Pulmonary artery endothelial cell (primary cell): ENCODE measurements at places on chromosomes 6 and 20. TPM values are rescaled to one million over a fixed set of nuclear protein-coding genes. Genes with fewer than 3 reads are reported as not detected.
A peak's percentile ranks its signal among the peaks of the same experiment; 100 is the strongest.

- DNase-seq = no peak
Measured at GRCh38 chr6:158907931-158908330, 88.8 kb upstream of the EZR start.

GRCh38 chr20:54510541-54511129, 35.2 kb downstream of the DOK5 start:
- DNase-seq = no peak

- DNase-seq = no peak
Measured at GRCh38 chr6:135870722-135871121, 19.2 kb downstream of the PDE7B start.

- no peak for DNase-seq
Measured at GRCh38 chr20:12152996-12153395, 235.3 kb downstream of the BTBD3 start.

DNA sequence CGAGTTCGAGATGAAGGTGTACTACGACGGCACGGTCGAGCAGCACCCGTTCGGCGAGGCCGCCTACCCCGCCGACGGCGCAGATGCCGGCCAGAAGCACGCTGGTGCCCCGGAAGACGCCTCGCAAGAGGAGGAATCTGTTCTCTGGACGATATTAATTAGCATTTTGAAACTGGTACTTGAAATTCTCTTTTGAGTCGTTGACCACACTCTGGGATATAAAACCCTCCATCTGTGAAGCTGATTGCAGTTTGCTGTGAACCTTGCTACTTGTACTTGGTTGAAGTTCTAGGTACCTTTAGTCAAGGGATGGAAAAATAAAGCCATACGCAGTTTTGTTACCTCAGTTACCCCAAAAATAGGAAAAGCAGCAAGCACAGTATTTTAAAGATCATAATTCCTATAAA, 917 bp downstream of the C6orf120 start:
- no peak for DNase-seq

GRCh38 chr20:32674362-32674789, 635 bp upstream of the C20orf203 start:
- no peak for DNase-seq

GRCh38 chr6:37516920-37517405, 17.3 kb upstream of the CCDC167 start:
- no peak for DNase-seq

DNA sequence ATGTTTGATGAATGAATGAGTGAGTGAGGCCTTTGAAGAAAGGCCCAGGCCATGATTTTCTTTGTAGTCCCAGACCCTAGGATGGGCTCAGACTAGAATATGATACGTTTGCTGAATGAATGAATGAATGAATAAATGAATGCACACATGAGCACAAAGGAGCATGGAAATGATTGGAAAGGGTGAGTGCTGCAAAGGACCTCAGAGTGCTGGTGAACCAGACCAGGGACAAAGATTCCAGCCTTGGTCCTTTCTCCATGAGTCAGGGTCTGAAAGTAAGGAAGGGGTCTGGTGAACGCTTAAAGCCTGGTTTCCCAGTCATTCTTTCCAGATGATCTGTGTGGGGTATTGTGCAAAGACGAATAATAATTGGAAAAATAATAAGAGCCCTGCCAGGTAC, 40.0 kb upstream of the MRPS18A start:
- no peak for DNase-seq

- DNase-seq = no peak
Measured at GRCh38 chr6:20352346-20352745, 49.3 kb upstream of the E2F3 start.

GRCh38 chr6:147855803-147856482, 347.5 kb downstream of the SAMD5 start:
- DNase-seq = no peak

DNA sequence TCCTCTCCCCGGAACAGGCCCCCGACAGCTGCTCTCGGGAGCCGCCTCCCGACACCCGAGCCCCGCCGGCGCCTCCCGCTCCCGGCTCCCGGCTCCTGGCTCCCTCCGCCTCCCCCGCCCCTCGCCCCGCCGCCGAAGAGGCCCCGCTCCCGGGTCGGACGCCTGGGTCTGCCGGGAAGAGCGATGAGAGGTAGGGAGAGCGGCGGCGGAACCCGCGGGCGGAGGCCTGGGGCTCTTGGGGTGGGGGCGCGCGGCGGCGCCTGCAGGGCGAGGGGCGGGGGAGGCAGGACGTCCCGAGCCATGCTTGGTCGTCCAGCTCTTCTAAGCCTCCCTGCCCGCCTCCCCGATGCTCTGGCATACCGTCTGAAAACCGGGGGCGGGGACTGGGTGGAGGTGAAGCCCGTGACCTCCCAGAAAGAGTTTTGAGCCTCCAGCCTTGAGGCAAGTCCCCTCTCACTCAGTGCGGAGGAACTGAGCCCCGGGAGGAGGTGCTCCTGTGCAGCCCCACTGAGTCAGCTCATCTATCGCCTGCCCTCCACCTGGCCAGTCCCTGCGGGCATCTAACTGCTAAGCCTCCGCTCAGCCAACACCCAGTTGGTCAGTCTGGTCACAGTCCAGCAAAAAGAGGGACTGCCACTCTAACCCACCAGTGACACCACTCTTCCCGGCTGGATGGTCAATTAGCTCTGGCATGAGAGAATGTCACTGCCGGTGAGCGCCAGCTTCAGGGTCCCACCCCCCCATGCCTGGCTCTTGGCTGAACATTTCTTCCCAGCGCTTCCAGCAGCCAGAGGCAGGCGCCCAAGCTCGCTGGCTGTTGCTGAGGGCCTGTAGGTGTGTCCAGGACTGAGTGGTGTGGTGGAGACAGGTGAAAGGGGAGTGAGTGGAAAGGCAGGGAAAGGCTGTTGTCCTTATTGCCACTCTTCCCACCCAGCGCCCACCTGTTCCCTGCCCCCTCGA, 482 bp downstream of the DDR1 start:
- no peak for DNase-seq

GRCh38 chr6:53822401-53823125, 27.8 kb downstream of the LRRC1 start:
- DNase-seq = no peak

DNA sequence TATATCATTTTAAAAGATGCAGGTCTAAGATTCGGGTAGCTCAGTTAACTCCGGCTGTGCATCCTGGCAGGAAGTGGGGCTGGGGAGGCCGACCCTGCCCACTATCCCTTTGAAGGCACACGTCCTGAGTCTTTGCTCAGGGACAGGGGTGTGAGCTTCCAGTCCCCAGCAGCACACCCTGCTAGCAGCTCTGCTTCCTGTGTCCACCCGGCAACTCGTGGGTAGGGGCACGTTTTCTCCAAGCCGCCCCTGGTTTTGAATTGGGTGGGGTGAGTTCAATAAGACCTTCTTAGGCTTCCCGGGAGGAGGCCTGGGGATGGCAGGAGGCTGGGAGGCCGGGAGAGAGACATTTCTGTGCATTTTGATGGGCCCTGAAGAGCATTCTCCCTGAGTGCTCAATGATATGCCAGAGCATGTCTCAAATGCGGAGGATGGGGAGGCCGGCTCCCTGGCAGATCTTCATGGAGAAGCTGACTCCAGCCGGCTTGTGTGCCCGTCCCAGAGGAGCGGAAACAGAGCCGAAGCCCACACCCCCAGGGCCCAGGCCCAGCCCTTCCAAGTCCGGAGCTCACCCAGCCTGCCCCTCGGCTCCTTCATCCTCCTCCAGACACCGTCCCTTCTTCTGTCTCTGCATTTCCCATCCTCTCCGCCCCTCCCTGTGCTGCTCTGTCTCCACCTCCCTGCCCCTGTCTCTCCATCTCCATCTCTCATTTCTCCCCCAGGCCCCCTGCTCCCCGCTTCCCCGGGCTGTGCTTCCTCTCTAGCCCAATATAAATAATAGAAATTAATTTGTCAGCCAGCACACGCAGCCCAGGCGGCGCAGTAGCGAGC, 36.3 kb upstream of the ZFAND3 start:
- no peak for DNase-seq

DNA sequence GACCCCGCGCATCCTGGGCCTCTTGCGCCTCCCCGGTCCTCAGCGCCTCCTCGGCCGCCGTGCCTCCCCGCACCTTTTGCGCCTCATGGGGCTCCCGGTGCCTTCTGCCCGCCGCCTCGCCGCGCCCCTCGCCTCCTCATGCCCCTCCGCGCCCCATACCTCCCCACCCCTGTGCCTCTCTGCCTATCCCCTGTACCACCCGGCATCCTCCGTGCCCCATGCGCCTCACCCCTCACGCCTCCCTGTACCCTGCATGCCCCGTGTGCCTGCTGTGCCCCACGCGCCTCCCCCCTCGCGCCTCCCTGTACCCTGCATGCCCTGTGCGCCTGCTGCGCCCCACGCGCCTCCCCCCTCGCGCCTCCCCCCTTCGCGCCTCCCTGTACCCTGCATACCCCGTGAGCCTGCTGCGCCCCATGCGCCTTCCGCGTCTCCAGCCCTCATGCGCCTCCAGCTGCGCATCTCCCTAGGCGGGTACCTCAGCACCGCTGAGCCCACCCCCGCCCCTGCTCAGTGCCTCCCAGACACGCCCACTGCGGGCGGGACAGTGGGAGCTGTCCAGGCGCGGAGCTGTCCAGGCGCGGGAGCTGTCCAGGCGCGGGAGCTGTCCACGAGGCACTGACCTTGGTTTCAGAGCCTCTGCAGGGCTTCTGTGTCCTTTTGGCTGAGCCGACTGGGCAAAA, 37.1 kb downstream of the IGF2R start:
- DNase-seq = no peak

DNA sequence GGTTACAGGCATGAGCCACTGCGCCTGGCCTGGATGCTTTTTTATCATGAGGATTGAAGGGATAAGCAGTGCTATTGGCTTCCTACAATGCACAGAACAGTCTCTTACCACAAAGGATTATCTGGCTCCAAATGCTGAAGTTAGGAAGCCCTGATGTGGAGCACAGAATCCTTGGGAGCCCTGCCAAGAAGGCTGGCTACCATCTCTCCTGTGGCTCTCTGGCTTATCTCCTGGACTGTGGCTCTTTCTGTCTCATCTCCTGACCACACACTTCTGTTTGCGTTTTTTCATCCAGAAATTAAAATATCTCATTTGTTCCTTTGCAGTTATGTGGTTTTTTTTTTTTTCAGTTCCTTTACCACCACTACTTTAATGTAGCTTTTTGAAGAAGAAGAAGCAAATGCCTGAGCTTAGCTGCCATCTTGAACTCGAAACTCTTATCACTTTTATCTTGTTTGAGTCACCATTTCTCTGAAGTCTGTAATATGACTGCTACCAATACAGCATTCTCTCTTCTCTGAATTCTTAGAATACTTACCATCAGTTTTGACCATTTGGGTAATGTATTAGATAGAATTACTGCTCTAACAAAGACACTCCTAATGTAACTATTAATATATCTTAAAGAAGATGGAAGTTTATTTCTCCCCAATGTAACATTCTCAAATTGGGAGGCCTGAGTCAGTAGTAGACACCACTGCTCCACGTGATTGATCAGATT, 1044.7 kb downstream of the KIF16B start:
- DNase-seq = no peak

GRCh38 chr6:81938014-81938856, 185.8 kb upstream of the TENT5A start:
- peak; percentile 37 for DNase-seq

- DNase-seq = peak; percentile 64
Measured at GRCh38 chr20:63698739-63699465, 2.5 kb downstream of the TNFRSF6B start.

DNA sequence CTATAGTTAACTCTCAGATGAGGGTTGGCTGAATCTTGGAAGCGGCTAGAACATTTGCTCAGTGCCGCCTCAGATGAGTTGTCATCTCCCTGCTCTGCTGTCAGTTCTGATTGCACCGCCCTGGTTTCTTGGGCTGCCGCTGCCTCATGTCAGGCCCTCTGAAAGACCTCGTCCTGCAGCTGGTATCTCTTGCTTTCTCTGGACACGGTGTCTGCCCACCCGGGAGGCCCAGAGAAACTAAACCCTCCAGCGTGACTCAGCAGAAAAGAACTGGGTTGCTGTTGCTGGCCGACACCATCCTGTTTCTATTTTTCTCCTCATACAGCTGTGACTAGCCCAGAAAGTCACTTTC, 355.4 kb downstream of the CD83 start:
- DNase-seq = no peak

DNA sequence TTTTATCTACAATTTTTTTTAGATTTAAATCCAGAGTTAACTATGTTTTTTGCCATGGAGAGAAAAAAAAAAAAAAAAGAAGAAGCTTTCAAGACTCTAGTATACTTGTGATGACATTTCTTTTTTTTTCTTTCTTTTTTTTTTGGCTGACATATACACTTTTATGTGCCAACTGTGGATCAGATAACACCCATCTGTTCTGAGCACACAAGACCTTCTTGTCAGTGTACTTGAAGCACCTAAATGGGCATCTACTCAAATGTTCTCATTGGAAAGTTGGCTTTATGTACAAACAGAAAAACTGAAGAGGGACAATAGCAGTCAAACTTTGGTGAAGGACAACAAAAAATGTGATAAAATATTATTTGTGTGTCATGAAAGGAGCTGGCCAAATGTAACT, 904.5 kb downstream of the GRIK2 start:
- DNase-seq = no peak

GRCh38 chr6:38802497-38802896, 87.4 kb downstream of the DNAH8 start:
- no peak for DNase-seq

DNA sequence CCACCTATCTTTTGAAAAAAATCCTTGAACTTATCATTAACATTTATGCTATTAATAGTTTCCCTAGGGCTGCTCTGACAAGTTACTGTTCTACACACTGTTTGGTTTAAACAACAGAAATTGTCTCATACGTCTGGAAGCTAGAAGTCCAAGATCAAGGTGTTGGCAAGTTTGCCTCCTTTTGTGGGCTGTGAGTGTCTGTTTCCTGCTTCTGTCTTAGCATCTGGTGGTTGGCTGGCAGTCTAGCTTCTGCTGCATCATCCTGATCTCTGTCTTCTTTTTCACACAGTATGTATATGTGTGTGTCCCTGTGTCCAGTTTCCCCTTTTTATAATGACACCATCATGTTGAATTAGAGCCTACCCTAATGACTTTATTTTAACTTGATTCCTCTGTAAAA, 154.8 kb downstream of the RPS12 start:
- no peak for DNase-seq

- DNase-seq = no peak
Measured at GRCh38 chr20:11936157-11936556, 18.5 kb downstream of the BTBD3 start.

DNA sequence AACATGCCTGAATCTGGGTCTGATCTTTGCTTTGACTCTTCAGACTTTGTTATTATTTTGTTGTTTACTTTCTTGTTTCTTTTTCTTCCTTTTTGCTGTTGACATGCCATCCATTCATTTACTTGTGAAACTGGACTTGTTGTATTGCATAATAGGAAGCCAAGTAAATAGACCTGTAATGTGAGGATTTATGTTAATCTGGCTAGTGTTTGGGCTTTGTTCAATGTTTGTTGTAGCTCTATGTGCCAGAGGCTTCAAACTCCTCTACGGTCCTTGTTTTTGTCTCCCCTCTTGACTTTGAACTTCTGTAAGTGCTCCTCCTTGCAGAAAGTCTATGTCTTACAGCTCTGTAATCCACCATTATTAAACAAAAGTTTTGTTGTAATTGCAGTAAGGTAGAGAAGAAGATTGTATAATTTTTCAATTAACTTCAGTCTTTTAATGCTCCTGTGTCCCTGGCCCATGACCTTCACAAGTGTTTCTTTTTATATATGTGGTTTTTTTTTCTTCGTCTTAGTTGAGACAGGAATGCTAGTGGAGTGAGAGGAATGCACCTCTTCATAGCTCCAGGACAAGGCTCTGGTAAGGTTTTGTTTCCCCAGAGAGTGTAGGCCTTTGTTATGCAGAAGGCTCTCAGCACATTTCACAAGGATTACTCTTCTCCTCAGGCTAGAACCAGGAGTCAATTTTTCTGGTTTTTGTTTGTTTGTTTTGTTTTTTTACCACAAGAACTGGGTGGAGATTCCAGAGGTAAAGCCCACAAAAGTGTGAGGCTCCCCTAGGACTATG, 1061.8 kb upstream of the CITED2 start:
- DNase-seq = no peak

The UBE2J1 gene
- total RNA-seq = 65.0 and 66.7 TPM in 2 replicates

The CAPN11 gene
- 0.67 and 2.7 TPM in 2 replicates for total RNA-seq

The SYCP2 gene
- 0.28 and 0.33 TPM in 2 replicates for total RNA-seq

The JPH2 gene
- not detected in 2 replicates for total RNA-seq
